Upper lobe of left lung (tissue), 6 donors: ENCODE measurements at places on chromosomes 5 and 9. TPM values are rescaled to one million over a fixed set of nuclear protein-coding genes. Genes with fewer than 3 reads are reported as not detected.

GRCh38 chr9:79809931-79810330 lies 238.2 kb downstream of the TLE4 start:
- no peak overlapping the region for H3K4me3 ChIP-seq
- no peak overlapping the region for H3K27ac ChIP-seq
- no peak for DNase-seq

GRCh38 chr5:142630927-142631539 lies 54.9 kb downstream of the FGF1 start:
- H3K27me3 ChIP-seq, result no peaks in the 10 kb centered on the region
- DNase-seq, result no peak
- H3K27ac ChIP-seq, result peak overlapping the region; percentile 9
- H3K36me3 ChIP-seq, result no peaks in the 10 kb centered on the region
- H3K4me3 ChIP-seq, result no peak overlapping the region
- H3K4me1 ChIP-seq, result peaks cover 3% of the 10 kb centered on the region

DNA sequence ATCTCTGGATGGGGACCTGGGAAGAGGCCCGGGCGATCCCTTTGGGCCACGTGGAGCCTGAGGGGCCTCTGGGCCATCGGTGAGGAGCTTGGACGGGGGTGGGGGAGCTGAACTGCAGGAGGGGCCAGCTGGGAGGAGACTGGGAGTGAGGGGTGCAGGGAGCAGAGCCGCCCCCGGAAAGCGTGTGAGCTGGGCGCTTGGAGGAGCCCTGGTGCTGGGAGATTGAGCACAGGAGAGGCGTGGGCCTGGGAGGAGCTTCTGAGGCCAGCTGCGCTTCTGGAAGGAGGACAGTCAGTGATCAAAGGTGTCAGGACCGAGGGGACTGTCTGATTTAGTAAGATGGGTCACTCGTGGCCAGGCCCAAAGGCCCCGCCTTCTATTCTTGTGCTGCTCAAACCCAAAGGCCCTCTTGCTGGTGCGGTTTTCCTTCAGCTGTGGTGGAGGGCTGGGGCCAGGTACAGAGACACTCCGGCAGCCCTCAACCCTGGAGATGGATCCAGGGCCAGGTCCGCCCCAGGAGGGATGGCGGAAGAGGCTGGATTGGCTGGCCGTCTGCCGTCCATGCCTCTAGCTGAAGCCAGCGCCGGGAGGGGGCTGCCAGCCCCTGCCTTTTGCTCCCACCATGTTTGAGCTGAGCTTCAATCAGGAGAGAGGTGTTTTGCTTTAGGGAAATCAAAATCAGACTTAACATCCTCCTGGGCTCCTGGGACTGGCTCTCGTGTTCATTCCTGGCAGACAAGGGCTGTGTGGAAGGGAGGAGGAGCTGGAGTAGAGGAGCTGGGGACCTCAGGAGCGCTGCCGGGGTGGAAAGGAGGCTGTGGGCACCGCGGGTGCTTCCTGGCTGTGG lies 21.6 kb downstream of the NCS1 start:
- no peaks in the 10 kb centered on the region for H3K36me3 ChIP-seq
- no peaks in the 10 kb centered on the region for H3K4me1 ChIP-seq
- no peak overlapping the region for H3K27ac ChIP-seq
- no peak overlapping the region for H3K4me3 ChIP-seq
- no peak for DNase-seq
- no peaks in the 10 kb centered on the region for H3K27me3 ChIP-seq

The KIF20A gene
- total RNA-seq, result 2.1 TPM

DNA sequence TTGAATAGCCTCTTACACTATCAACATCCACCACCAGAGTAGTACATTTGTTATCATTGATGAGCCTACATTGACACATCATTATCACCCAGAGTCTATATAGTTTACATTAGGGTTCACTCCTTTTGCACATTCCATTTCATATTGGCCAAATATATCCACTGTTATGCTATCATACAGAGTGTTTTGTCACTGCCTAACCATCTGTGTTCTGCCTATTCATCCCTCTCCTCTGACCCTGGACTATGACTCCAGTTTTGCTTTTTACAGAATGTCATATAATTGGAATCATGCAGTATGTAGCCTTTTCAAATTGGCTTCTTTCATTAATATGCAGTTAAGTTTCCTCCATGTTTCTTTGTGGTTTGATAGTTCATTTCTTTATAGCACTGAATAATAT lies 904.7 kb downstream of the TLE1 start:
- no peaks in the 10 kb centered on the region for H3K36me3 ChIP-seq
- H3K27me3 ChIP-seq, result no peaks in the 10 kb centered on the region
- no peak overlapping the region for H3K27ac ChIP-seq
- H3K4me1 ChIP-seq, result no peaks in the 10 kb centered on the region
- no peak overlapping the region for H3K4me3 ChIP-seq

DNA sequence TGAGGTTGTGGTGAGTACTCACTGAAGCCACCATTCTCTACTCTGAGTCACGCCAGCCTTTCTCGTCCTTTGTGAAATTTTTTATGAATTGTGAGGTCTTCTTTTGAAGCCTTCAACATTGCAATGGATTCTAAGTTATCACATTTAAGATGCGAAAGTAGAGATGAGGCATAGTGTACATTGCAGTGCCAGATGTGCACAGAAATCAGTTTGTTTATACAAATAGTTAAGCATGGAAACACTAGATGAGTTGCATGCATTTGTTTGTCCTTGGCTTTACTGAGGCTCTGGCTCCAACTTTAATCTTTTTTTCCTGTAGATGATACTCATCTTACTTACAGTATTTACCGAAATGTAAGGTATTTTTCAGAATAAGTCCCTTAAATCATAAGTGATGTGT lies 453.7 kb upstream of the RIOK2 start:
- H3K27ac ChIP-seq, result no peak overlapping the region
- no peaks in the 10 kb centered on the region for H3K4me1 ChIP-seq

GRCh38 chr5:148659641-148660345 lies 5.5 kb upstream of the HTR4 start:
- H3K27ac ChIP-seq, result no peak overlapping the region
- H3K36me3 ChIP-seq, result no peaks in the 10 kb centered on the region
- no peaks in the 10 kb centered on the region for H3K27me3 ChIP-seq
- no peak for DNase-seq
- H3K4me1 ChIP-seq, result no peaks in the 10 kb centered on the region
